ENCODE measurements at places on chromosomes 7 and 10. TPM values are rescaled to one million over a fixed set of nuclear protein-coding genes. Genes with fewer than 3 reads are reported as not detected.
A peak's percentile ranks its signal among the peaks of the same experiment; 100 is the strongest.

GRCh38 chr10:76309070-76309469, 877.6 kb downstream of the LRMDA start:
- peaks cover 42% of the 10 kb centered on the region for H3K4me1 ChIP-seq
- no peaks in the 10 kb centered on the region for H3K27me3 ChIP-seq
- peak overlapping the region; percentile 76 for H3K27ac ChIP-seq
- no peak for DNase-seq

DNA sequence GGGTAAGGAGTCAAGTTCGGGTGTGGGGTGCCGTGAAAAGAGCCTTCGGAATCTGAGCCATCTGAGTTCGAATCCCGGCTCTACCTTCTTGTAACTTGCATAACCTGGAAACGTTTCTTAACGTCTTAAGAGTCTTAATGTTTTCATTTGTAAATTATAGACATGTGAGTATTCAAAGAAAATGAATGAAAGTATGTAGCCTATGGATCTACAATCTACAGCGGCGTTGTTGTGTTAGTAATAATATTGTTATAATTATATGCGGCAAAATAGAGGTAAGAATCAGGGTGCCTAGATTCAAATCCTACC, 559 bp downstream of the VTI1A start:
- no peaks in the 10 kb centered on the region for H3K36me3 ChIP-seq
- DNase-seq = no peak
- H3K27me3 ChIP-seq = no peaks in the 10 kb centered on the region
- peaks cover 19% of the 10 kb centered on the region for H3K4me1 ChIP-seq
- peak overlapping the region; percentile 87 for H3K27ac ChIP-seq

GRCh38 chr10:120803972-120804371, 47.2 kb upstream of the WDR11 start:
- H3K27me3 ChIP-seq = no peaks in the 10 kb centered on the region
- no peak for DNase-seq
- H3K27ac ChIP-seq = no peak overlapping the region
- H3K4me1 ChIP-seq = no peaks in the 10 kb centered on the region
- no peaks in the 10 kb centered on the region for H3K36me3 ChIP-seq
- no peak overlapping the region for H3K4me3 ChIP-seq

The SLC13A1 gene
- total RNA-seq = not detected

The SLC18A2 gene
- 0.35 TPM for total RNA-seq

Data from thoracic aorta (tissue), 2 donors.